ENCODE measurements at places on chromosomes 2 and 18.

DNA sequence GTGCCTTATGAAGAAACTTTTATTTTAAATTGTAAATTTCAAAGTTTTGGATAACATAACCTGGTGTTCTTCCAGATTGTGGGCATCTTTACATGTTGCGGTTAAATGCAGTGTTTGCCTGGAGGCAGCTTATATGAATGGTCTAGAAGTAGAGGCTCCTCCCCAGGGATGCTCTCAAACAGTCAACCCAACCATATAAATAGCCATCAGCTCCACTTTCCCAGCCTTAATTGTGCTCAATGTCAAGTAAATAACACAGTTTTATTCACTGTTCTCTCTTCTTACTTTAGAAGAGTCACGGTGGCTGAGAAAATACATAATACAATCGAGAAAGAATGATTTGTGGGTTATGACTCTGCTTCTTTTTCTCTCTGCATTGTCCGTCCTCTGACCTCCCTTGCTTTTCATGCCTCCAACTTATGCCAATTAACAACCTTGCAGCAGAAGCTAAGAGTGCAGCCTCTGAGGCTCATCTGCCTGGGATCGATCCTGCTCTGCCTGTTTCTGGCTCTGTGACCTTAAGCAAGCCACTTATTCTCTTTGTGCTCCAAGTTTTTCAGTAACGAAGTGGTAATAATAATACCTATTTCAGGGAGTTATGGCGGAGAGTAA, 100.3 kb downstream of the DAW1 start:
- no peak for DNase-seq

GRCh38 chr2:207614824-207615223, 10.4 kb downstream of the METTL21A start:
- DNase-seq: no peak

DNA sequence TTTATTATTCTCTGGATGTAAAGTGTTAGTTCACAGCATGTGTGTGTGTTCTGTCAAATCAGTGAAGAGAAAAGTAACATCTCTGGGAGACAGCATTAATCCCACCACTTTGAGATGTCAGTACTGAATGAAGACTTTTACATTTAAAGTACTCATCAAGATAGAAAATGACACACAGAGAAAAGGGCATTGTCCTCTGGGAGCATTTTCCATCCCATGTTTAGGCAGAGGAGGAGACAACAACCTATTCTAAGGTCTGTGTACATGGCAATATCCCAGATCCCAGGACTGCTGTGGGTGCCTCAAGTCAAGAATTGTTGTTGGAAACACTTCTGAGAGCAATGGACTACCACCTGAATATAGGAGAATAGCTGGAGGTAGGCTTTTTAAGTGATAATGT, 201.5 kb downstream of the PPP1R1C start:
- no peak for DNase-seq

DNA sequence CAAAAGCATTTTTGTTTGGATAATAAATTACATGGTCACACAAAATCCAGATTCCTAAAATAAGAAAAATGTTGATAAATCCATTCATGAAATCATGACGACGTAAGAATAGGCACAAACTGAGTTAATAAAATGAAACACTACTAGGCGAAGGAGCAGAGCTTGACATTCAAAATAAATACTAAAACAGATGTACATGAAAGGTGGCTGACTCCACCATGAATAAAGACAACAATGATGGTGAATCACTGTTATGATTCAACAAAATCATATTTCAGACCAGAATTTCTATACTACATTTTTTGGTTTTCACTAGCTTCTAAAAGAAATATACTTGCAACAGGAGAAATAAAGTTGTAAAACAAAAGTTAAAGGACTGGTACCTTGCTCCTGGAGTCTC, 122.0 kb upstream of the RNU4ATAC start:
- DNase-seq: no peak

GRCh38 chr2:173654896-173655265, 300.2 kb downstream of the CDCA7 start:
- DNase-seq: no peak

- DNase-seq: no peak
Observed at GRCh38 chr2:213834746-213835145, 550.5 kb downstream of the SPAG16 start.

DNA sequence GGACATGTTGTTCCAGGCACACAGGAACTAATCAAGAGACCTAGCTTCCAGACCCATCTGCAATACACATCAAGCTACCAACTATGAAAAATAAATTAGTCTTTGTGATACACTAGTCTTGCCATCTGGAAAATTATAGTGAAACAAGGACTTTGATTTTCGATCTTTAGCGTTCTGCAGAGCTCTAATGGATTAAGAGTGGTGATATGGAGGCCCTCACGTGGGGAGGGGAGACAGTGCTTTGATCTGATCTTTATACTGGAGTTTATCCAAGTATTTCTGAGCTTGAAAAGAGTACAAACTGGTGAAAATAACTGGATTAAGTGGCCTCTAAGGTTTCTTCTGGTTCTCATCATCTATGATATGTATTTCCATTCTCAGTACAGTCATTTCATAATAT, 273.4 kb upstream of the CDH7 start:
- no peak for DNase-seq

GRCh38 chr2:181371782-181372645, 85.2 kb upstream of the ITGA4 start:
- no peak for DNase-seq

GRCh38 chr2:61770746-61771145, 83.1 kb downstream of the FAM161A start:
- no peak for DNase-seq

GRCh38 chr2:28350791-28351285, 41.8 kb upstream of the FOSL2 start:
- DNase-seq: no peak

GRCh38 chr2:233379034-233379433, 24.7 kb downstream of the DGKD start:
- DNase-seq: no peak

DNA sequence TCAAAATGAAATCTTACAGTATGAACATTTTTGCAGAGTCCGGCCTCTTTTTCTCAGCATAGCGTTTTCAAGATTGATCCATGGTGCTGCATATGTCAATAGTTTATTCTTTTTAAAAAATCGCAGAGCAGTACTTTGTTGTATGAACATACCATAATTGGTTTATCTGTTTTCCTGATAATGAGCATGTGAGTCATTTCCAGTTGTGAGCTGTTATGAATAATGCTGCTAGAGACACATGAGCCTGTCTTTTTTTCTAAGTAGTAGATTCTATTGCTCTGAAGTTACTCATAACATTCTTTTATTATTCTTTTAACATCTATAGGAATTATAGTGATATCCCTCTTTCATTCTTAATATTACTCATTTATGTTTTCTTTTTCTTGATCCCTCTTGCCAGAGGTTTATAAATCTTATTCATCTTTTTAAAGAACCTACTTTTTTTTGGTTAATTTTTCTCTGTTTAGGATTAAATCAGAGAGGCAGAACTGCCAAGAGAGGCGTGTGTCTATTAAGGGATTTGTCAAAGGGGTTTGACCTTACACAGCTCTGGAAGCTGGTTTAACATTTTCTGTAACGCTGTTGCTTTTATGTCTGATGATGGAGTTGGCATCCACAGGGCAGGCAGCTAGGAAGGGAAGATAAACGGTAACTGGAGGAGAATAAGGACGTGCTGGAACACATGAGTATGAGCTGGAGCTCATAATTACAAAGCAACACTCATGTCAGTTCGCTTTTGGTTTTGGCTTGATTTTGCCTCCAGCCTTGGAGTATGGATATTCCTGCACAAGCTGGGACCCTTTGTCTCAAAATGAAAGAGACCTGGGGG, 47.4 kb downstream of the MGAT5 start:
- no peak for DNase-seq

DNA sequence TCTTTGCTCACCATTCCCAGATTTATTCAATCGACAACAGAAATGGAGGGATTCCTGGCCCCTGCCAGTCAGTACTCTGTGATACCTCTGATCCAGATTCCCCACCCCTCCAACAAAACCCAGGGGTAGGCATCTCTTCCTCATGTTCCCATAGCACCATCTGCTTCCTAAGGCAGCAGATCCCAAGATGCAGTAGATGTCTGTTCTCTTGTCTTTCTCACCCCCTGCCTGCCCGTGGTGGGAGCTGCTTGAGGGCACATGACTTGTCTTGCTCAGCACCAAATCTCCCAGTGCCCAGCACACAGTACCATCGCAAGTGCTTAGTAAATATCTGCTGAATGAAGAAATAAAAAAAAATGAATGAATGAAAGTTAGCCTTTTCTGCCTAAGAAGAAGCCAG, 98.2 kb downstream of the ZBTB7C start:
- no peak for DNase-seq

GRCh38 chr2:241645915-241646645, 8.6 kb downstream of the ATG4B start:
- DNase-seq: no peak

- no peak for DNase-seq
Observed at GRCh38 chr2:172484253-172484652, 56.9 kb downstream of the ITGA6 start.

DNA sequence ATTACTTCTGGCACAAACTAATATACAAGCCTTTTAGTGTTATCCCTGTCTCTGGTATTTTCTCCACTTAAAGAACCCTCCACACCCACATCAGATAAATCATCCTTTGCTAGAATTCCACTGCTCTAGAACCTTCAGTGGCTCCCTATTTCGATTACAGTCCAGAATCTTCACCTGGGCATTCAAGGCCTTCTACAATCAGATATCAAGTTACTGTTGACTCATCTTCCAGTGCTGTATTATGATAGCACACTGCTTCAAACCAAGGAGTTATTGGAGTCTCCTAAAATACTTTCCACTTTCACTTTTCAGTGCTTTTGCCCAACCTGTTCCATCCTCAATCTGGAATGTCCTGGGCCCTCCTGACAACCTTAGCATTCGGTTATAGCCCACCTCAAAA, 3.4 kb downstream of the CGREF1 start:
- DNase-seq: no peak

DNA sequence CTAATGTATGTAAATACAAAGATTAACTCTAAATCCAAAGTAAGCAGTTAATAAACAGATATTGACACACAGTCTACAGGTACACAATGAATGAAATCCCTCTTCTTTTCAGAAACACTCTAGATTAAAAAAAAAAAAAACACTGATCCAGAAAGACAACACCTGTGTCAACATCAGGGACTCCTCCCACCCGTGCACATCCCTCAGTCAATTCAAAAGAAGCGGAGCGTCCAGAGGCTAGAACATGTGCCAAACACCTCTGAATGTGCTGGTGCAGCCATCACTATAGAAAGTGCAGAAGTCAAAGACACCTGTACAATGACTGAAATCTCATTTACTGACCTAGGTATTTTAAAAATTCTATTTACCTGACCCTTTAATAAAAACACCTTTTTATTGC, 622.6 kb upstream of the ID2 start:
- no peak for DNase-seq

DNA sequence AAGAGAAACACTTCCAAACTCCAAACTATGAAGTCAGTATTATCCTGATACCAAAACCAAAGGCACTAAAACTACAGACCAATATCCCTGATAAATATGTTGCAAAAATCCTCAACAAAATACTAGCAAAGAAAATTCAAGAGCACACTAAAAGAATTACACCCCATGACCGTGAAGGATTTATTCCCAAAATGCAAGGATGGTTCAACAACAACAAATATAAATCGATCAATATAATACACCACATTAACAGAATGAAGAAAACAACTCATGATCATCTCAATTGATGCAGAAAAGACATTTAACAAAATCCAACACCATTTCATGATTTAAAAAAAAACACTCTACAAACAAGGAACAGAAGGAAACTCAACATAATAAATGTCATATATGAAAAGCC, 50.5 kb downstream of the IWS1 start:
- no peak for DNase-seq

- DNase-seq: no peak
Observed at GRCh38 chr2:211248841-211249240, 692.4 kb downstream of the CPS1 start.

DNA sequence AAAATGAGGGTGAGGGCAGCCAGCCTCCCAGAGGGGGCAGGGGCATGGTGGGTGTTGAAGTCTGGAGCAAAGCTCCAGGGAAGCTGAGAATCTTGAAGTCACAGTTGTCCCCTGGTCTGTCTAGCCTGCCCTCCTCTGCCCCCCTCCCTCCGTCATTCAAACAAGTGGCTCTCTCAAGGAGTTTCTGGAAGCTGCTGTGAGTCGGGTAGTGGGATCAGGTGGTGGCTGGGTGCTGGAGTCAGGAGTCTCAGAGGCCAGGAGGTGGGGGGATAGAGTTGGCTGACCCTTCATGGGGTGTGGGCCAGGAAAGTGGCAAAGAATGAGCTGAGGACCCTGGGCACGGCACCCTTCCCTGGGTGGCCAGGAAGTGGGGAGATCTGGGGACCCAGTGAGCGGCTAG, 495 bp upstream of the ASIC4 start:
- no peak for DNase-seq

DNA sequence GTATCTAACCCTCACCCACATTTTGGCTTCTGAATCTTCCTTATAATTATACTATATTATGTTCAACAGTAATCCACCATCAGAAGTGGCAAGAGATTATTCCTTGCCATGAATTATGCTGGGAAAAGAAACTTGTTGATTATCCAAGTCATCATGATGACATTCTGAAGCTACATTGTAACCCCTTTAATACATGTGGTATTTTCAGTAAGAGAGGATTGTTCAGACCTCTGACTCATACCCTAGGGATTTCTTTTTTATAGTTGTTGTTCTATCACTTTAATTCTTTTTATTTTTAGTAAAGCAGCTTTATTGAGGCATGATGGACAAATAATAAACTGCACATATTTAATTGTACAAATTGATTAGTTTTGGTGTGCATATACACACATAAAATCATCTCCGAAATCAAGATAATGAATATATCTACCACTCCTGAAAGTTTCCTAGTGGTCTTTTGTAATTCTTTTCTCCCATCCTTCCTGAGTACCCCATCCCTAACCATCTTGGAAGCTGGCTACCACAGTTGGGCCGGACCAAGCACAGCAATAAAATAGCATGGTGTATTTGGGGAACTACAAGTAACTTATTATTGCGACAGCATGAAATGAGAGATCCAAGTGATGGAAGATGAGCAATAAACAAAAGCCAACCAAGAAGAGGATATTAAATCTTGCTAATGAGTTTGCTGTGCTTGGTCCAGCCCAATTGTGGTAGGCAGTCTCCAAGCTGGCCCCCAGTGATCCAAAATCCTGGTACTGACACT, 159.9 kb downstream of the BARD1 start:
- no peak for DNase-seq

- no peak for DNase-seq
Observed at GRCh38 chr2:187526792-187527191, 27.4 kb downstream of the TFPI start.
